Kidney tubule cell (primary cell): ENCODE measurements at places on chromosomes 12 and 14.

DNA sequence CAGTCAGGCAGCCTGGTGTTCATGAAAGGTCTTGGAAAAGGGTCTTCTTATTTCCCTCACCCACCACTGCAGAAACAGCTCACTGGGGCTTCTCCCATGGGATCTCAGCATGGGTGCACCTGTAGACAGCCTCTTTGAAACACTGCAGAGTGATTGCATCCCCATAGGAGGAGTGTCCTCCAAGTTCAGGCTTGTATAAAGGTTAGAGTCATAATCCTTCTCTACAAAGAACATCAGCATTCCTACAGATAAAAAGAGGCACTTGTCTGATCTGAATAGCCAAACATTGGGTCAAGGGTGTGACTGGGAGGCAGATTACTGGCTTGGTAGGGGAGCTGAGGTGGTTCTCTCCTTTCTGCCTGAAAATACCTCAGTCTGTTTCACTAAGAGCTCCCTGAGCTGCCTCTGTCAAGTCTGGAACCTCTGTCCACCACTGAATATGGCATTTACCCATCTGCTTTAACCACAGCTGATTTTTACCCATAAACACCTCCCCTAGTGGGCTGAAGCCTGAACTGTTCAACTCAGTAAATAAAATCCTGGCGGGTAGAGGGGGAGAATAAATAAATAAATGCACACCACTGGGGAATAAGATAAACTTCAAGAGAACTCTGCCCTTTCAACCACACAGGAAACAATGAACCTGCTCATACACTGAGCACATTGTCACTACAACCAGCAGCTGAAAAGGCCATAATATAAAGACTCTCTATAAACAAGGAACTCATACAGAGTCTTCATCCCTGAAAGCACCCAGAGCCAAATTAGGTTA is 120.7 kb upstream of the SCAF11 start:
- DNase-seq, result no peak

- no peak for DNase-seq
Measured at GRCh38 chr14:88599761-88600439, 37.1 kb downstream of the ZC3H14 start.

- DNase-seq, result no peak
Measured at GRCh38 chr14:75437201-75438143, 9.7 kb downstream of the JDP2 start.

DNA sequence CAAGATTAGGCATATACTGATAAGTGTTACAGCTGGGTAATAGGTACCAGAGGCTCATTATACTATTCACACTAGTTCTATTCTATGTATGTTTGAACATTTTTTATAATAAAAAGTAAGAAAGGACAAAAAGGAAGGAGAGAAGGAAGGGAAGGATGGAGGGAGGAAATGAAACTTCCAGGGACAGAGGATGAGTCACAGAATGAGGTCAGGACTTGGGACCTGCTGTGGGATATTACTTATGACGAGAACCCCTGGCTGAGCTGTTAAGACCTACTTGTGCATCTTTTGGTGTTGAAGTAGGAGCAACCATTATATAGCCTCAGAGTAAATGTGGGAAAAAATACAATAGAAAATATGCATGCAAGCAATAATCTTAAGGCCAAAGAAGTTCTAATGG is 16.7 kb upstream of the TMEM260 start:
- peak; percentile 20 for DNase-seq

GRCh38 chr12:48291511-48291910 is 59.2 kb downstream of the ZNF641 start:
- DNase-seq, result no peak

DNA sequence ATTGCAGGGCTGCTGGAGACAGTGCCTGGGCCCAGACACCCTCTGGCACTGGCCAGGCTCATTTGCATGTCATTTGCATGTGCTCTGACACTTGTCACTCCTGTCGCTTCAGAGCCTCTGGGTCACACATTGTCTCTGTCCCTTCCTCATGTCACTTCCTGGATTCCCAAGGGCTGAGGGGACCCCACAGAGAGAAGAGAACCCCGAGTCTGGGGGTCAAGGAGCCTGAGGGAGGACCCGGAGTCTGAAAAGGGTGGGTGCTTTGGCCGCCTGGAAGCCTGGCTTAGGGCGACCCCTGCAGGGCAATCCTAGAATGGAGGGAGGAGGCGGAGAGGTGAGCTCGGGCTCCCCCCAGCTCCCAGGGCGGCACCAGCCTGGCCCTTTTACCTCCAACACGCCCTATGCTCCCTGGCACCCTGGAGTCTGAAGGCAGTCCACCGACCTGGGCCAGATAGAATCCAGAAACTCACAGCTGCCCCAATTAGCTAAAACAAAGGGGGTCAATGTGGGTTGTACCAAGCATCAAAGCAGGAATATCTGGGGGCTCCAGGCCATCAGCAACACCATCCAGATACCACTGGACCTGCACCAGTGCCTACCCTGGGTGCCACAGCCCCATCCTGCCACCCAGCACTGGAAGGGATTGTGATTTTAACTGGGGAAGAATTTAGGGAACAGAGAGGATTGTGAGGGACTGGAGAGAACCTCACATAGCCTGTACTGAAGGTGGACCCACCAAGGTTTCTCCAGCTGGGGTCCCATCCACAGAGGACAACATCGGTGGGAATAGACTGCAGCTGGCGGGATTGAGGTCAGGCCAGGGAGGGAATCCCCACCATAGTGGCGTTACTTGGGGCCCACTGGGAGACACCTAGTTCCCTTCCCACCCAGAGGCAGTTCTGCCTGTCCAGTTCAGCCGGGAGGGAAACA is 21.8 kb upstream of the KRT78 start:
- peak; percentile 51 for DNase-seq

DNA sequence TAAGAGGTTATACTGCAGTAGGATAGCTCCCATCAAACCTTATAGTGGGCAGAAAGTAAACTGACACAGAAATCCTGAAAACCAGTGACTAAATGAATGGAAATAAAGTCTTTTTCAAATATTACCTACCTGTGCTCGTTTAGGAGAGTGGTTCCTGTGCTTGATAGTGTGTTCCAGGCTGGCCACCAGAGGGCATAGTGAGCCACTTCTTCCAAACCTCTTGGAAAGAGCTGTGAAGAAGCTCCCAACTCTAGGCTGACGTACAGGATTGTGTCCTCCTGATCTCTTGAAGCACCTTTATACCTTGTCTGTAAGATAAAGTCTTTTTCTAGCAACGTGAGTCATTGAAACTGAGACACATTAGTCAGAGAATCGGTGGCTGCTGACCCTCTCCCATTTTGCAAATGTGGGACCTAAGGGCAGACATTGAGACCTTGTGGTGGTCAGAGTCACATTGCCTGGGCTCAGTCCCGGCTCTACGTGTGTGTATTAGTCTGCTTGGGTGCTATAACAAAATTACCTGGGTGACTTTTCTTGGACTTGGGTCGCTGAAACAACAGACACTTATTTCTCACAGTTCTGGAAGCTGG is 17.6 kb downstream of the TDP1 start:
- DNase-seq, result peak; percentile 65

- no peak for DNase-seq
Measured at GRCh38 chr12:108690542-108691174, 40.7 kb downstream of the CORO1C start.

GRCh38 chr12:49543914-49544815 is 5.3 kb downstream of the KCNH3 start:
- DNase-seq, result no peak

- peak; percentile 52 for DNase-seq
Measured at GRCh38 chr14:59337141-59337611, 128.0 kb downstream of the GPR135 start.

DNA sequence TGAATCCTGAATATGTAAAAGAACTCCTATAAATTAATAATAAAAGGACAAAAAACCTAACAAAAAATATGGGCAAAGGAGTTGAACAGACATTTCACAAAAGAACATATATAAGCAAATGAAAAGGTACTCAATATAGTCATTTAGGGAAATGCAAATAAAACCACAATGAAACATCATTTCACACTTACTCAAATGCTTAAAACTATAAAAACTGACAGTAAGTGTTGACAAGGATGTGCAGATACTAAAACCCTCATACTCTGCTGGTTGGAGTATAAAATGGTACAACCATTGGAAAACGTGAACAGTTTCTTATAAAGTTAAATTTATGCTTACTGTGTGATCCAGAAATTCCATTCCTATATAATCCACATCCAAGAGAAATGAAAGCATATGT is 247.1 kb downstream of the GXYLT1 start:
- DNase-seq, result no peak

- DNase-seq, result no peak
Measured at GRCh38 chr14:25944020-25944419, 653.8 kb downstream of the NOVA1 start.

DNA sequence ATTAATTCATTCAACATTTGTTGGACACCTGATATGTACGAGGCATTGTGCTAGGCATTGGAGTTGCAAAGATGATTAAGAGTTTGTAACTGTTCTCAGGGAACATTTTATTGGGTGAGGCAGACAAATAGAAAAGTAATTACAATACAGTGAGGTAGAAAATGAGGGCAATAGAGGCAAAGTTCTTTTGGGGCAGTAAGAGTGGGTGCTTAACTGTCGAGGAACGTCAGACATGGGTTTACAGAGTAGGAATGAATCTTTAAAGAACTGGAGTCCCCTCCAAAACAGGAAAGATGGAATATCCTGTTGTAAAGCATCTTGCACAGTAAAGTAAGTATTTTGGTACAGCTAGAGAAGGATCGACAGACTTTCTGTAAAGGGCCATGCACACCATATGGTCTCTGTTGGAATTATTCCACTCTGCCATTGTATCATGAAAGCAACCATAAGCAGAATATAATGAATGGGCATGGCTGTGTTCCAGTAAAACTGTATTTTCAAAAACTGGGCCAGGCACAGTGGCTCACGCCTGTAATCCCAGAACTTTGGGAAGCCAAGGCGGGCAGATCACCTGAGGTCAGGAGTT is 9.1 kb downstream of the CREBL2 start:
- DNase-seq, result no peak

- peak; percentile 74 for DNase-seq
Measured at GRCh38 chr14:23009939-23010726, at the start of gene C14orf93. C14orf93 (minus strand) TSS chr14:23010143; CDS start chr14:22999023, 11,120 bp downstream.

DNA sequence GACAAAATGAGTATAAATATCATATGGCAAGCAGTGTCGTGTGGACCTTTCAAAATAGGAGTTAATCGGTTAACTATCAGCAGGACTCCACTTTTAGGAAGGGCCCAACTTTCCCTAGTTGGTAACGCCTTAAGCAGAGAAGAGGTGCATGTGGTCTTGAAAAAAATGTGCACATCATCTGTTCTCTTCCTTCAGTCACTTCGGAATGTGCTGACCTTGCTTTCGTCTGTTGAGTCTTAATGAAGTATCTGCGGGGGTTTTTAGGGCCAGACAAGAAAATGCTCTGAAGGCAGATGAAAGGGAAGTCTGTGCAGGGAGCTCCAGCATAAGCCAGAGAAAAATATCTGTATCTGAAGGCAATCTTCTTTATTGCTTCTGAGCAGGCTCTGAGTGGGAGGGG is 185.2 kb downstream of the AEBP2 start:
- peak; percentile 10 for DNase-seq
